ENCODE measurements at places on chromosomes 6 and 20.

- DNase-seq = no peak
Observed at GRCh38 chr6:150586850-150587359, 12.8 kb upstream of the PLEKHG1 start.

DNA sequence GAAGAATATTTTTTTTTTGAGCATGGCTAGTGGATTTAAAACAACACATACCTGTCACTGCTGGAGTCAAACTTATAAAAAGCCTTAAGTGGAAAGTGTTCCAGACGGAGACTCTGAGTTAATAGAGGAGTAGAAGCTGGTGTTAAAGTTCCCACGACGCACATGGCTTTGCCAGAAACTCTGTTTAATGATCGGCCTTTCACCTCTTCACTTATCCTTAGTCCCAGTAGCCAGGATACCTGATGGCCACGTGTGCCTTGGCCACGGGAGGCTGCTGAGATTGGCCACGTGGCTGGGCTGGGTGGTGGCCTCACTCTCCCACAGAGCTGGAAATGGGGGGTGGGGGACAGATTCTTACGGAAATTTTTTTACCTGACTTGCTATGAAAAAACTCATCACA, 333.1 kb downstream of the ZFAND3 start:
- no peak for DNase-seq

DNA sequence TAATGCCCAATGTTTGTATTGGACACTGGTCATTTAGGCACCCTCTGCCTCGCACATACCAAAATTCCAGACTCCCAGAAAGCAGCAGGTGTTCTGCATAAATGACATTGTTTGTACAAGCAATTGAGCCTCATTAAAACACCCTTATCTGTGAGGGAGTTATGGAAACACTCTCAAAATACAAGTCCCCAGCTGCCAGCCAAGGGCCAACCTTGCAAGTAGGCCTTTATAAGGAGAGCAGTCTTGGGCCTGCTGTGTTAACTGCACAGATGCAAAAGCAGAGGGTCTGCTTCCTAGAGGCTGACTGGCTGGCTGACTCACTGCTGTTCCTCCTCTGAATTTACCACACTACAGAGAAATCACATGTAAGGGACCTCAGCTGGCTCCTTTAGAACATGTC, 150.4 kb upstream of the HMGN3 start:
- DNase-seq = no peak

DNA sequence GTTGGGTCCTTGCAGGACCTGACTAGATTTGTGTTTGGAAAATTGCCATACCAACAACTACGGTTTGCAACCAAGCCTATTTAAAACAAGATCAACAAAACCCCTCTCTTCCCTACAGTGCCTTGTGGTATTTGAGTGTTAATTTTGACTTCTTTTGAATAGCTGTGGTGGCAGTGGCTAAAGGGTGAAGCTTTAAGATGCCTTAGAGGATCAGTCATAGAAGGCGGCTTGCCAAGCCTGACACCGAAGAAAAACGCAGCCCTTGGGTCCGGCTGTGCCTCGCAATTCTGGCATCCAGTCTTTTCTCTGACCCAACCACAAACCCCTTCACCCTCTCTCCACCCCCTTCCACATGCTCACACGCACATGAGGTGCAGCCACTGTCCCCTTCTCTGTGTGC, 32.6 kb downstream of the BMP6 start:
- DNase-seq = no peak

GRCh38 chr6:127332383-127332961, 10.9 kb downstream of the ECHDC1 start:
- no peak for DNase-seq

- DNase-seq = no peak
Observed at GRCh38 chr20:24672886-24673677, 203.7 kb downstream of the SYNDIG1 start.

DNA sequence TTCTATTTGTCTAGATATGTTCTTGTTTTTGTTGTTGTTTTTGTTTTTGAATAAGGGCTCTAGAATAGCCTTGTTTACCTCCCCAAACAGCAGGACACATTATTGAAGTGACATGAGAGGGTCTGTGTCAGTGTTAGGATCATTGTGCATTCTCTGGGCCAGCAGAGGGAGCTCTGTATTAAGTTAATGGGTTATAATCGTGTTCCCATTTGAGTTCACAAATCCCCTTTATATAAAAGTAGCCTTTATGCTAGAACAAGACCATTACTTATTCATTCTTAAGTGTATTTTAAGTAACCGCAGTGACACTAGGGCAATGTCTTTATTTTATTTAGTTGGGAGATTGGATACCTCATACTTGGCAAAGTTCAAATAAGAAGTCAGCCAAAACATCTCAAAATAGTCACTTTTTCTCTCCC, 44.8 kb downstream of the STK4 start:
- DNase-seq = no peak

DNA sequence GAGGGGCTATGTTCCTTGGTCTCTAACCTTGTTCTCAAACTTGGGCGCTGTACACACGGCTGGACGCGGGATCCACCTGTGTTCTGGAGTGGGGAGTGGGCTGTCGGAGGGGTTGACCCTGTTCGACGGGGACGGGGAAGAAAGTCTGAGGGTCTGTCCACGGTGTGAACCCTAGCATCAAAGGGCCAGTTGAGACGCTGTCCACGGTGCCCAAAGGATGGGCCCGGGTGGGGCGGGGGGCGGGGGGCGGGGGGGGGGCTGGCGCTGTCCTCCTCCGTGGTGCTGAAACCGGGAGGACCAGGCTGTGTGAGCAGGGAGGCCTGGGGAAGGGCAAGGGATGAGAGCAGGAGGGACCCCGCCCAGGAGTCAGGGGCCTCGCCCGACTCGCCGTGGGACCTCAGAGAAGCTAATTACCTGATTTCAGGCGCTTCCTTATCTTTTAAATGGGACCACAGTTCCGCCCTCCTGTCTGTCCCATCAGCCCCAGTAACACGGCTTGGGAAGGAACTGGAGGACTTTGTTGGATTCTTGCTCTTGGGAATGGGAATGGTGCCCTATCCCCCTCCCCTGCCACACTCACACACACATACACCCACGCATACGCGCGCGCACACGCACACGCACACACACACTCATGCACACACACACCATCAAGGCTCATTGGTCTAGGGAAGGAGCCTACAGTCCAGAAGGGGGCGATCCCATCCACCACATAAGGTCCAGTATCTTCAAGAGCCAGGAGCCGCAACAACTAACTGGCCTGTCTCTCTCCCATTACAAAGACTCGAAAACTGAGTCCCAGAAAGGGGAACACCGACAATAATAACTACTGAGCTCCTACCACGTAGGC, 1.0 kb upstream of the VSTM2L start:
- DNase-seq = no peak

DNA sequence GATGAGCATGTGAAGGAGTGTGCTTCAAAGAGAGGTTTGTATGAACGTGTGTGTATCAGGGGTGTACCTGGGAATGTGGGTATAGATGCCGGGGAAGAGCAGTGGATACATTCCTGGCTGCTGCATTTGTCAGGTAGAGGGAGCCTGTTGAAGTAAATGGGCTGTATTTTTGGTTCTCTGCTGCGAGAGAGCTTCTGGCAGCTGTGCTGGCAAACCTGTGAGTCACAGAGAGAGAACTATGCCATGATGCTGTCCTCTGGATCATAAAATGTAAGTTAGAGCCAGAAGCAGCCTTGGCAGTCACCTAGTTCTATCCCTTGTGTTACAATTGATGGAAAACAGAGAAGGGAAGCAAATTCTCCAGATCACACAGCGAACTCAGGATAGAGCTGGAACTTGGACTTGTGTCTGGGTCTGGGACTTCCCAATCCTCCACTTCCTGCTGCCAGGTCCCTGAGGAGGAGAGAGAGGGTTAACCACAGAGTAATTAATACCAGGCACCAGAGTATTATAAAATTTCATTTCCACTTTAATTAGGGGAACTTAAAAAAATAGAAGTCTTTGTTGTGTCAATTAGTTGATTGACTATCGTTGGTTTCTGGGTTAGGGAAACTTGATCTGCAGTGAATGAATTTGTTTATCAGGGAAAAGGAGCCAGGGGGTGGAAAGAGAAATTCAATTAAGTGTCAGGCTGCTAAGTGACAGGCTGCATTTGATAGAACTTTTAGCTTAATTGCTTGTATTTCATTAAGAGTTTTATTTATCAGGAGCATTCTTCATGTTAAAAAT, 41.1 kb upstream of the GTSF1L start:
- DNase-seq = no peak

DNA sequence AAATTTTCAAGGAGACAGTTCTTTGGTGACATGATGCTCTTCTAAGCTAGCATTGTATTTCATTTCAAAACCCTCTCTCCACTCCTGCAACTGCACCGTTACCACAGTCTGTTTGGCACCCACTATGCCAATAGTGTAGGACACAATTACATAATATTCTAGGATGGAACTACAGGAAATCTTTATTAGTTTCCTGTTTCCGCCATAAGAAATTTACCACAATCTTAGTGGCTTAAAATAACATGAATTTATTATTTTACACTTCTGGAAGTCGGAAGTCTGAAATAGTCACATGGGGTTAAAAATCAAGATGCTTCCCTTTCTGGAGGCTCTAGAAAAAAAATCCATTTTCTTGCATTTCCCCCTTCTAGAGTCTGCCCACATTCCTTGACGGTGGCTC, 733.1 kb downstream of the HDGFL1 start:
- DNase-seq = no peak

GRCh38 chr6:104532462-104532861, 327.3 kb downstream of the HACE1 start:
- DNase-seq = no peak

DNA sequence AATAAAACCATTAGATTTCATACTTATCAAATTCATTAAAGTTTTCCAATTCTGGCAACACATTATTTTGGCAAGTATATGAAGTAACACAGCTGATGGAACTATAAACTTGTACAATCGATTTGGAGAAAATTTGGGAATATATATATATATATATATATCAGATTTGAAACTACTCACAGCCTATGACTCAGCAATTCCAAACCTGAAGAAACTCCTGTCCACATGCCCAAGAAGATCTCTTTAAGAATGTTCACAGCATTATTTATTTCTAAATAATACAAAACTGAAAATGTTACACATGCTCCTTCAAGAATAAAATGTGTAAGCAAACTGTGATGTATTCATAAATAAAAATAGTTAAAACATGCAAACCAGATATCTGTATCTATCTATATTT, 270.1 kb downstream of the TFAP2A start:
- DNase-seq = no peak

- peak; percentile 56 for DNase-seq
Observed at GRCh38 chr6:139028658-139029469, at the start of gene ABRACL. TSS of gene ABRACL (plus strand) at chr6:139028745. CDS start at chr6:139034161, 5,416 bp downstream.

GRCh38 chr6:36340618-36341454, 4.1 kb upstream of the BNIP5 start:
- DNase-seq = no peak

DNA sequence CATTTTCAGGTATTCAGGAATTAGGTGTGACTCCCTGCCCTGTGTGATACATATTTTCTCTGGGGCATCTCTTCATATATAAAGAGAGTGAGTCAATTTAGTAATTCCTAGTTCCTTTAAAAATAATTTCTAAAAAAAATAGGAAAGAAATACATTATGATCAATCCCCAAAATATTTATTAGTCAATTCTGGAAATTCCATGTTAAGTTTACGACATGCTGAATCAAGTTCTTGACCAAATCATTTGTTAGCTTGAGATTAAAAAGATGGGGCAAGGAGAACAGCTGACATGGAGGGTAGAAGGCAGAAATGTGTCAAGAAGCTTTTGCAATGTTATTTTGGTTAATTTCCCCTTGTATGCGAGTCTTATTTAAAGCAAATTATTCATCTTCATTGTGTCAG, 22.7 kb upstream of the PRDM1 start:
- no peak for DNase-seq

DNA sequence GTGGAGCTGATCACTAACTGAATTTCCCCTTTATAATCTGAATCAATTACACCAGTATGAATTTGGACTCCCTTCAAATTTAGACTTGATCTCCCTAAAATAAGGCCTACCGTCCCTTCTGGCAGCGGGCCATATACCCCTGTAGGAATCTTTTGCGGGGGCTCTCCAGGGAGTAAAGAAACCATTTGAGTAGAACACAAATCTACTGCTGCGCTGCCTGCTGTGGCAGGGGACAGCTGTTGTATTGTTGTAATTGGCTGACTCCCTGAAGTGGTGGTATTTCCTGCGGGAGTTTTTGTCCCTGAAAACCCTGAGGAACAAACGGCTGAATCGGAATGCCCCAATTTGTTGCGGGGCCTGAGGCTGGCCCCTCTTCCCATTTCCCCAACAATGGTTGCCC, 16.0 kb upstream of the PTCRA start:
- no peak for DNase-seq

GRCh38 chr20:51610111-51610510, 67.6 kb upstream of the NFATC2 start:
- DNase-seq = no peak

DNA sequence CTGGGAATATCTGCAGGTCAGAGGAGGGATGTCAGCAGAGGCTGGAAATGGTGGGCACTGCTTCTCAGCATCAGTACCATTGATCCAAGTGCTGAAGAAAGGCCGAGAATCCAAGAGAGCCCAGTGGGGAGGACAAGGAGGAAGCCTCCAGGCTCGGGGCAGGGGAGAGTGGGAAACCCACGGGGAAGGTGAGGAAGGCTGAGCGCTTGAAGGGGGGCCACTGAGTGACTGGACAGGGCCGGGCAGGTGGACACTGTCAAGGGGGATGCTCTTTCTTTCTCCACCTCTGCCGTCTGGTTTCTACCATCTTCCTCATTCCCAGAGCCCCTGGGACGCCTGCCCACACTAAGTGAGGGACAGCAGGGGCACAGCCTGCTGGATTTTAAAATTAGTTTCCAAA, 335.0 kb downstream of the CDH4 start:
- DNase-seq = no peak

DNA sequence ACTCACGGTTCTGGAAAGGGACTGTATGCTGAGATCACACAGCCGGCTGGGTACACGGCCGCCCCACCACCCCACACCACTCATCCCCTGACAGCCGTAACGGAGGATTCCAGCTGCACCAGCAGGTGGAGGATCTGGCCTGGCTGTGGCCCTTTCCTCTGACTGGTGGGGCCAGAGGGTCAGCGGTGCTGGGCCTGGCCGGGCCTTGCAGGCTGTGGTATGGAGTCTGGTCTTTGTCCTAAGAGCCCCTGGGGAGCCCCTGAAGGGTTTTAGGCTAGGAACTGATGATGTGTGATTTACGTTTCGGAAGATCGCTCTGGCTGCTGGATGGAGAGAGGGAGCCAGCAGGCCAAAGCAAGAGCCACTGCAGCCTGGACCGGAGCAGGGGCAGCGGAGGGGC, 26.6 kb downstream of the NOL4L start:
- DNase-seq = no peak

- DNase-seq = no peak
Observed at GRCh38 chr6:79801362-79801761, 146.0 kb downstream of the ELOVL4 start.

DNA sequence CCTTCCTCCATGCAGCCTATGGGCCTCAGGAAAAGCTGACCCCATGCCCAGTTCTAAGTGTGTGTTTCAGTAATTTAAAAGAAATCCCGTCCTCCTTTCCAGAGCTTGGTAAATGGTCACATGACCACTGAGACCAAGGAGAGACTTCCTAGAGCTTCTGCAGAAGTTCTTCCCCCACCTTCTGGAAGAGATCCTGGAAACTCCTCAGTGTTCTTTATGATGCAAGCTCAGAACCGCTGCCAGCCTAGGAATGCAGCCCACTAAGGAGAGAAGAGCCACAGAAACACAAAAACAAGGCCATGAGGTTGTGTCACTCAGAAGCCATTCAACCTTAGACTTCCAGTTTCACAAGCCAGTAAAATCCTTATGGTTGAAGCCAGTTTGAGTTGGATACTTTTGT, 348.4 kb downstream of the TPBG start:
- no peak for DNase-seq
